ENCODE measurements at places on chromosomes 3 and 15.

DNA sequence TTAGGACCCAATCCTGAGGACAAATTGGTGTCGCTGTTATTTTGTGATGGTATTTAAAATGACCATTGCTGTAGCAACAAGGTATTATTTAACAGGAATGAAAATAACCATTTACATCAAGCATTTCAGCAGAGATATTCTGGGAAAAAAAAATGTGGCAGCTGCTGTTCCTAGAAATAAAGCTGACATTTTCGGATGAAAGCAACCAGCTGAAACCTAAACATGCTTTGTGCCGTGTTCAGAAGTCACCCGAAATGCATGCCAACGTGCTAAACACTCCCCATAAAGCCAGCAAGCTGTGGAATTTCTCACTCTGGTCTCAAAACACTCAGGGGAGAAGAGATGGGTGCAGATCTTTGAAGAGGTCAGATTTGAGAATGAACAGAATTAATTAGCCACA, 31.5 kb upstream of the TAFA4 start:
- no peak for DNase-seq

DNA sequence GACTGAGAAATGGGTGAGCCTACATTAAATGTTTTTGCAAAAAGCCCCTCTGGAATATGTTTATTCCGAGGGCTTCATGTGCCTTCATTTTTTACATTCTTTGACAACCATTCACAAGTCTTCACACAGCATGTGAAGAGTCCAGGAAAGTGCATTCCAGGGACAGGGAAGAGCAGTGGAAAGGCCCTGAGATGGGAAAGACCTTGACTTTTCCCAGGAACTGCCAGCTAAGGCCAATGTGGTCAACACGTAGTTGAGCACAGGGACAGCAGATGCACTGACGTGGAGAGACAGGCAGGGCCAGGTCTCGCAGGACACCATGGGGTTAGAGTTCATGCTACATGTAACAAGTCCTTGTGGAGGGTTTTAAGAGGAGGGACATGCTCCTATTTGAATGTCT, 21.7 kb downstream of the SSR3 start:
- DNase-seq, result peak; percentile 74

DNA sequence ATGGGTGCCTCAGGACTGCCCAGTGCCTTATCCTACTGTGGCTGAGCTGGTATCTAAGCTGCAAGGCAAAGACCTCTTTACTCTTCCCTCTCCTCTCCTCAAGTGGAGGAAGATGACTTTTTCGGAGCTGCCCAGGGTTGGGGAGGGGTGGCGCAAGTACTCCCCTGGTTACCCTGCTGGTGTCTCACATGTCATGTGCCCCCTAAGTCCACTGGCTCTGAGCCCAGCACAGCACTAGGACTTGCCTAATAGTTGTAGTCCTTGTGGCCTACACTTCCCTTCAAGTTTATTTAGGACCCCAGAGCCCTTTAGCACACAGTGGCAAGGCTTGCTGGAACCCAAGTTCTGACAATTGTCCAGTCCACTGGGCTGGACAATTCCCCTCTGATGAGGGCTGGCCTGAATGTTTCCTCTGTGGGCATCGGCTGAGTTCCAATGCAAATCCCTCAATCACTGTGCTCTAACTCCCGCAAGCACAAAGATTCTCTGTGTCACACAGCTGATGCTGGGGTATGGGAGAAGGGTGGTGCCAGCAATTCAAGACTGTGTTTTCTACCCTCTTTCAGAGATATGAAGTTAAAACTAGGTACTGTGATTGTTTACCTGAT, 60.4 kb downstream of the UQCC5 start:
- peak; percentile 13 for DNase-seq

DNA sequence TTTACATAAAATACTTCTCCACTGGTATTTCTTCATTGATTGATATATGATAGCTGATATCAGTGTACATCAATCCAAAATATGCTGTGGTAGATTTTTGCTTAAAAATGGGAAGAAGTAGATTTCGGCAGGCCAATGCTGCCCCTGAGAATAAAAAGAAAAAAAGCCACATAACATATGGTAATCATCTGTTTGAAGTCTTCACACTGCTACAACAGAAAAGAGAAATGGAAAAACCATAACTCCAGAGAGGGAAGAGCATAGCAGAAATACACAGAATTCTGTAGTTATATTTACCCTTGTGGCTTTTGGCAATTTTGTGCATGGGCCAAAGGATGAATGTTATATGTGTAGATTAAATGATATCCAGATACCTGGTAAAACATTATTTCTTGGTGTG, 143.1 kb upstream of the KCNMB2 start:
- no peak for DNase-seq

- peak; percentile 84 for DNase-seq
These were observed 23.6 kb downstream of the TIMP4 start for GRCh38 chr3:12135029-12135657.

DNA sequence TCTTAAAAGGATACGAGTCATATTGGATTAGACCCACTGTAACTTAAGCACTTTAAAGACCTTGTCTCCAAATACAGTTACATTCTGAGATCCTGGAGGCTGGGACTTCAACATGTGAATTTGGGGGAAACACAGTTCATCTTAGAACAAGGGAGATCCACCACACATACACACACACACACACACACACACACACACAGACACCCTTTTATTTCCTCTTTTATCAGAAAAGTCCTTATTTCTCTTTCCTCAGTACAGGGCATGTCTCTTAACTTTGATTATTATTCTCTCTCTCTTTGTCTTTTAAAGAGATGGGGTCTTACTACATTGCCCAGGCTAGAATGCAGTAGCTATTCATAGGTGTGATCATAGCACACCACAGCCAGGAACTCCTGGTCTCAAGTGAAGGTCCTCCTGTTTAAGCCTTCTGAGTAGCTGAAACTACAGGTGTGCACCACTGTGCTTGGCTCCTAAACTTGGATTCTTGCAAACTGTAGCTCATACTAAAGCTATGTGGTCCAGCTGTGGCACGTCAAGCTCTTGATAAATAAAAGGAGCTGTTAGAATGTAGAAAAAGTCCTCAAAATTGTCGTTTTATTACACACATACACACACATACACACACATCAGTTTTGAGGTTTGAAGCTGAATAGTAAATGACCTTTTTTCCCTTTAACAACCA, 7.4 kb downstream of the GOLM2 start:
- DNase-seq, result peak; percentile 33

GRCh38 chr3:40985195-40985594, 214.1 kb upstream of the CTNNB1 start:
- DNase-seq, result no peak

DNA sequence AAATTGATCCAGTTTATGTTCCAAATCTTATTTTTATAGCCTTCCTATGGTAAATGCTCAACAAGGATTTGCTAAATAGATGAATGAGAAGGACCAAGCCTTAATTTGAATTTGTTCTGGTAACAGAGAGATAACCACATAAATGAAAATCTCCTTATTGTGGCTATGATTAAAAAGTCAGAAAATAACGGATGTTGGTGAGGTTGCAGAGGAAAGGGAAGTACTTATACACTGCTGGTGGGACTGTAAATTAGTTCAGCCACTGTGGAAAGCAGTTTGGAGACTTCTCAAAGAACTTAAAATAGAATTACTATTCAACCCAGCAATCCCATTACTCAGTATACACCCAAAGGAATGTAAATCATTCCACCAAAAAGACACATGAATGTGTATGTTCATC, 26.2 kb downstream of the AAGAB start:
- DNase-seq, result no peak

GRCh38 chr3:55658690-55659562, 171.8 kb upstream of the WNT5A start:
- no peak for DNase-seq

GRCh38 chr3:128556907-128557306, 63.9 kb upstream of the GATA2 start:
- no peak for DNase-seq

DNA sequence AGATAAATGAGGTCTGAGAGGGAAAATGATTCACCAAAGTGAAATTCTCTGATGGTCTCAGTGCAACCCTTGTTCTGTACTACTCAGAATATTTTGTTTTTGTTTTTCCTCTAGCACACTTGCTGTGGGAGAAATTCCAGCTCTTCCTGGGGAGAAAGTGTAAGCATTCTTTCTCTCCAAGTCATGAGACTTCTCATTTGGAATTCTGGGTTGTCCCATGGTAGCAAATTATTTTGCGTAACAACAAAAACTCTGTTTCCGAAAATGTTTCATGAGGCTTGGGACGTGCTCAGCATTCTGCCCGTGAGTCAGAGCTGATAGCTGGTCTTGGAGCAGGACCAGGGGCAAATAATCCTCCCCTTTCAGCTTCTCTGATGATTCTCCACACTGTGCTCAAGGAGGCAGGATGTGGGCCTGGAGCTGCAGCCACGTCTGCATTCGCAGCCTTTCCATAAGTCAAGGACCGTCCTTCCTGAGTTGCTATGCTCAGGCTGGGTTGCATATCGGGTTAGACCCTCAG, 70.3 kb downstream of the SENP2 start:
- DNase-seq, result peak; percentile 98

DNA sequence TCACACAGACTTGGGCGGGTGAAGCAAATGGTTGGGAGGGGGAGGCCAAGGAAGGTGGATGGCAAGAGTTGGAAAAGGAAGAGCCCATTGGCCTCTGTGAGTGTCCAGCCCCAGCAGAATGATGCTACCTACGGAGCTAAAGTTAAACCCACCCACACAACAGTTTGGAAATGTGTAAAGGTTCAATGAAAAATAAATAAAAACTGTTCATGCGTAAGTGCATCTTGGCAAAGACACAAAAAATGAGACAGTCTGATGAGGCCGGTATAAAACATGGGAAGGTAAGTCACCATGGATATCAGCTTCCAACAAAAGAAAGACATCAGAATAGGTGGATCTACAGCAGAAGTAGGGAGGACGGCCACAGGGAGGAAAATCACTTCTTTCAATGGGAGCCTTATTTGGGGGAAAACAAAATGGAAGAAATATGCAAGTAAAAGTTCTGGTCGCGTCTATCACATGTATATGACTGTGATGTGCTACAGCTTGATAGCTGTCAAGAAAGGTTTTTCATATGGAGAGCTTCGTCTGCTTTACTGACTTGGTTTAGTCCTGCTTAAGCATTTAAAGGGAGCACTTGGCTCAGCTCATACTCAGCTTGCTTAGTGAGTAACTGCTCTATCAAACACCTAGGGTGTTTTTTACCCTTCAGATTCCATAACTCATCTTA, 82.8 kb downstream of the TIGIT start:
- DNase-seq, result no peak

DNA sequence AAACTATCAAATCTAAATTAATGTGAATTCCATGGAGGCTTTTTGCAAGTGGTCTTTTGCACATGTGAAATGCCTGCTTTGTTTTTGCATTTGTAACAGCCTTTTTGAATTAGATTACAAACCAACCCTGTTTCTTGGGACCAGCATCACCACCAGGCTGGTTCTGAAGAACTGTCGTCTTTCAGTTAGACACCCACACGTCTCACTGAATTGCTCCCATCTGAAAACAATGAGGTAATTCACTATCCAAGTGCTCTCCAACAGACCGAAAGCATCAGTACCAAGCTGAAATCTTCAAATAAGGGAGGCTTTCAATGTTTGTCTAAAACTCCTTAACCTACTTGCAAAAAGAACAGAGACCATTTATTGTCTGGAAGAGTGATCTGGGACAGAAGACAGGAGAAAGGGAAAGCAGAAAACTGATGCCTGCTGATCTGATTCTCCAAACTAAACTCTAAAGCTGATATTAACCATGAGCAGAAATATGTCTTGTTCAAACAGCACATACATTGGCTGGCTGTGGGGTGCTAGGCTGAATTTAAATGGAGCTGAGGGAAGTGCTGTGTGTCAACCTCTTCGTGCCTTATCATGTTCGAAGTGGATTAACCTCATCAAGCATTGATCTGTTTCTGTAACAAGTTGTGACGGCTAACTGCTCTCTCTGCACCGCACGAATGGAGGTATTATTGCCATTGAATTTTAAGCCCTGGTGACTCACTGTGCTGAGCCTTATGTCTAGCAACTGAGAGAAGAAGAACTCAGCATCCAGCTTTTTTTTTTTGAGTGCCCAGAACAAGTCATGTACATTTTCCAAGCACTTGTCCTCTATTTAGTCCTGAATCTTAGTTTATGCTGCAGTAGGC, 213.7 kb upstream of the P2RY1 start:
- no peak for DNase-seq

GRCh38 chr3:13024765-13025065, 48.5 kb downstream of the IQSEC1 start:
- DNase-seq, result no peak

DNA sequence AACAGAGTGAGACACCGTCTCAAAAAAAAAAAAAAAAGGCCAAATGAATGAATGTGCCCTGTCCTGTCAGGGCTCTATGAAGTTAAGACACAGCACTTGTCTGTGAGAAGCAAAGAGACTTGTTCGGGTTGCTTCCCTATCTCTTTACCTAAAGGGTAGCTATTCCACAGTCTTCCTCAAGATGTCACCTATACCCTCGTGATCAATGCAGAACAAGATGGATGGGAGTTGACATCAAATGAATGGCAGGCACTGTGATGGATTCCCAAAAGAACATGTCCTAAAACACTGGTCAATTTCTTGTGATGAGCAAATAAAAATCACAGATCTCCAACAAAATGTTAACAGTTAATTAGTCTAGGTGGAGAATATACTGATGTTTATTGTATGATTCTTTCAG, 9.5 kb downstream of the TADA3 start:
- no peak for DNase-seq

- no peak for DNase-seq
These were observed 172.4 kb upstream of the IQSEC1 start for GRCh38 chr3:13245615-13245978.

GRCh38 chr3:136277634-136278033, 27.5 kb downstream of the PCCB start:
- no peak for DNase-seq

GRCh38 chr3:179898024-179898423, 138.7 kb downstream of the PEX5L start:
- DNase-seq, result peak; percentile 63

GRCh38 chr15:39287322-39288195, 293.3 kb upstream of the THBS1 start:
- peak; percentile 24 for DNase-seq

DNA sequence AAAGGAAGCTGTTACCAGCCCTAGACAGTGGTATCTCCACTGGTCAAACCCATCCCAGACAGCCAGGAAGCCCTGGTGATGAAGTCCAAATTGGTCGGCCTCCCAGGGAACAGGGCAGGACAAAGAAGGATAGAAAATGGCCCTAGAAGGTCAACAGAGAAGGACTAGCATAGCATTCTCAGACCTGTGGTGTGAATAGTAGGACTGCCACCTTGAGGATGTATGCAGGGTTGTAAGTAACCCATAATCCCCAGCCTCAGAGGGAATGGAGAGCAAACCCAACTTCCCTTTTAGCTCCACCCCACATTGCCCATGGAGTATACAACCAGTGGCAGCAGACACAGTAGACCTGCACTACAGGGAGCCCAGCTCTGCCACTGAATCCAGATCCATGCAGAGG, 68.6 kb upstream of the EIF1B start:
- no peak for DNase-seq

- peak; percentile 7 for DNase-seq
These were observed 781.4 kb upstream of the ROBO1 start for GRCh38 chr3:80549173-80549572.

GRCh38 chr3:2603692-2604289, 505.1 kb downstream of the CNTN4 start:
- DNase-seq, result no peak

GRCh38 chr3:8519774-8520448, 18.3 kb downstream of the LMCD1 start:
- DNase-seq, result no peak

GRCh38 chr3:8581806-8582445, 62.7 kb downstream of the SSUH2 start:
- no peak for DNase-seq

- DNase-seq, result no peak
These were observed 59.8 kb downstream of the GLDN start for GRCh38 chr15:51401051-51401780.
